ENCODE measurements at places on chromosomes 4 and X.

- no peak for DNase-seq
These were observed 3.1 kb upstream of the TCEANC start for GRCh38 chrX:13649838-13650237.

DNA sequence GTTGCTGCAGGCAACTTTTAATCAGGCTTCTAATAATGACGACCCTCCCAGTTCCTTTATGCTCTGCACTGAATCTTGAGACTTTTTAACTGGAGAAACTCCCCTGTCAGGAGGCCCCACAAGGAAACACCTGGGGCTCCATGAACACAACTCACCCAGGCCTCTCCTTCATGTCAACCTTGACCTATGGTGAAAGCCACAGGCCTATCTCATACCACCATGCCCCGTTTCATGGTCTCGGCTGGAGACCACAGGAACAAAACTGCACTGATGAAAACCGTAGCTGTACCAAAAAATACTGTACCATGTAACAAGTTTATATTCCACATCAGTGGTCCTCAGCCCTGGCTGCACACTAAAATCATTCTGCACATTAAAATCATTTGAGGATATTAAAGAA is 57.0 kb downstream of the ZNF827 start:
- no peak for DNase-seq

- DNase-seq: no peak
These were observed 89.7 kb downstream of the AMELX start for GRCh38 chrX:11382930-11383329.

- DNase-seq: no peak
These were observed 7.9 kb downstream of the FRMD7 start for GRCh38 chrX:132119821-132120515.

DNA sequence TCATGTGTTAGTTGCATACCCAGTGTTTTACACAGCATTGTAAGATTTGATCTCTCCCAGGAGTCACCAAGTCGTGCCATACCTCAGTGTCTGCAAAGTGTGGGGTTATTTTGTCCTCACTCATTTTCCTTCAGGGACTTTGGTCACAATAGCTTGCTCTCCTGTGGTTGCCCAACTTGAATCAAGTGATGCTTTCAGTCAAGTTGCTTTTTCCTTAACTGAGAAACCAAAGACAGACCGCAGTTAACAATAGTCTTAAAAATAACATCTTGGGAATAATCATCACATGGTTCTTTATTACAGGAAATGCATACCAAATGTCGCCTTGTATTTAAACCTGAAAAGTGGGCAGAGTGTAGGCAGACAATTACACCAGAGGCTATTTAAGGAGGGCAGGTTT is 44.5 kb upstream of the NDP start:
- DNase-seq: no peak

- no peak for DNase-seq
These were observed 10.0 kb downstream of the CNKSR2 start for GRCh38 chrX:21384178-21384577.

DNA sequence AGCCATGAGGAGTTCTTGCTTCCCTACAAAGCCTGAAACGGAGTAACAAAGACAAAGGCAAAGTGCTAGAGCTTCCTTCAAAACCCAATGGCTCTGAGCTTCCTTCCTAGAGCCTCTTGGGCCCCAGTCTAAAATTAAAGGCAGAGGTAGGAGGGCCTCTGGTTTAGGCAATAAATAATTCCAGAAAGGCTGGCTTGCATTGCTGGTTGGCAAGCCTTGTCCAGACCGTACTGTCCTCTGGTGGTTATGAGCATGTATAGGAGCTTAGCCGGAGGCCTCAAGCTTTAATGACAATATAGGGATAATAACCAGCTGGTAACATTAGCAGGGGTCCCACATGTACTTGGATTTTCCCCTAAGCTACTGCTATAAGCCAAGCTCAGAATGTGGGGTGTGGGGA is 237.3 kb downstream of the AR start:
- DNase-seq: no peak

DNA sequence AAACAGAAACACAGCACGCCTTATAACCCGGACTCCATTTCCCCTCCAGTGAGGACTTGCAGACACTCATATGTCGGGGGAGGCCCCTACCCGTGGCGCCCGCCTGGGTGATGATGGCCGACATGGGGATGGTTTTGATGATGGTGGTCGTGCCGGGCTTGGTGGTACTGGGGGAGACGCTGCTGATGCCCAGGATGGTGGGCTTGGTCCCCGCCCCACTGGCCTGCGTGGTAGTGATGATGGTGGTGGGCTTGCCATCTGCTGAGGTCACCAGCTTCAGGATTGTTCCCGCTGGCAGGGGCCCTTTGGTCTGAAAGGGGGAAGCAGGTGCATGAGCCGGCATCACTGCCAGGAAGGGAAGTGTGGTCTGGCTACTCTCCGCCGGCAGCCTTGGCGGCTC is 12.8 kb upstream of the RENBP start:
- no peak for DNase-seq

- DNase-seq: no peak
These were observed 34.2 kb upstream of the CSN1S1 start for GRCh38 chr4:69896530-69897116.

GRCh38 chr4:27414887-27415731 is 554.5 kb downstream of the STIM2 start:
- DNase-seq: no peak

DNA sequence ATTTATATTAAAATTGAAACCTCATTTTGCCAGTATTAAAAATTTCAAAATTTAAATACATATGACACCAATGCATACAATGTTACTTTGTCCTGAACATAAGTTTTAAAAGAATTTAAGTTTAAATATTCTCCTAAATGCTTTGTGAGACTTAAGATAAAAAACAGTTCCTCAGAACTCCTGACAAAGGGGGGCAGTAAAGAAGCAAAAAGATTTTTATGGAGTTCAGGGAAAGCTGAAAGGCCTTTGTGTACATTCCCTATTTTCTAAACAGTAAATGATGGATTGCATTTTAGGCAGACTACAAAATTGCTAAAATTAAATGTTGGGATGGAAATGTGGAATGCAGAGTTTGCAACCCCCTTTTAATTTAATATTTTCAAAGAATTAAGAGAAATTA is 81.7 kb downstream of the SNCA start:
- no peak for DNase-seq

DNA sequence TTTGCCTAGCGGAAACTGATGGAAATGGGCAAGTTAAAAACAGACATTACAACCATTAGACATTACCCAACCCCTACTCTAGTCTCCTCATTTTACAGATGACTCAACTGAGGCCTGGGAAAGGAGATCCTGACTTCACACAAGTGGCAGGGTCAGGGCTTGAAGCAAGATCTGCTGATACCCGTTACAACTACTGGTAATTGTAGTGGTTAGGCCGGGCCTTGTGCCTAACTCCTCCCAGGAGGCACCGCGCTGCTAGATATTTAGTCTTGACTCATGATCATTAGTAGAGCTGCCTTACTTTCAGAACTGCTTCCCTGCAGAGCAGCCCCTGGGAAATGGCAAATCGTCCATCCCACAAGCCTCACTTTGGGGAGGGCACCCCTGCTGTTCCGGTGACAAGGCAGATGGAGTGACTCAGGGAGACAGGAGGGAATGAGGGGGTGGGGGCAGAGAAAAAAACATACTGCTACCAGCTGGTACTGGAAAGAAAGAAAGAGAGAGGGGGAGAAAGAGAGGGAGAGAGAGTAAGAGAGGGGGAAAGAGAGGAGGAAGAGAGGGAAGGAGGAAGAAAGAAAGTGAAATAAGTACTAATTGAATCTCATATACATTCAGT is 12.2 kb downstream of the ARHGEF6 start:
- DNase-seq: no peak

DNA sequence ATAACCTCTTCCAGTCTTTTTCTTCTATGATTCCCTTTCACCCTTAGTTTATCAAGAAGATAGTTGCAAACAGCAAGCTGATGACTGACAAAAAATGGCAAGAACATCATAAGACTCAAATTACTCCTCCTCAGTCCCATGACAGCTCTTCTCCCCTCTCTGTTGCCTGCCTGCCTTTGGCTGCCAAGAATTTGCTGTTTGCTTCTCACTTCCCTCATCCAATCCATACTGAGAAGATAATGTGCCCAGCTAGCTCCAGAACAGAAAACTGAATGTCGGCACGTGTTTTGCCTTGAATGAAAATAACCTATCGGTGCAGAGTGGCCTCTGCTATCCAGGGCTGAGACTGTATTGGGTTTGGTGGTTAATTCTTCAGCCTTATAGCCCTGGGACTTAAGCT is 192.1 kb downstream of the PPARGC1A start:
- no peak for DNase-seq

DNA sequence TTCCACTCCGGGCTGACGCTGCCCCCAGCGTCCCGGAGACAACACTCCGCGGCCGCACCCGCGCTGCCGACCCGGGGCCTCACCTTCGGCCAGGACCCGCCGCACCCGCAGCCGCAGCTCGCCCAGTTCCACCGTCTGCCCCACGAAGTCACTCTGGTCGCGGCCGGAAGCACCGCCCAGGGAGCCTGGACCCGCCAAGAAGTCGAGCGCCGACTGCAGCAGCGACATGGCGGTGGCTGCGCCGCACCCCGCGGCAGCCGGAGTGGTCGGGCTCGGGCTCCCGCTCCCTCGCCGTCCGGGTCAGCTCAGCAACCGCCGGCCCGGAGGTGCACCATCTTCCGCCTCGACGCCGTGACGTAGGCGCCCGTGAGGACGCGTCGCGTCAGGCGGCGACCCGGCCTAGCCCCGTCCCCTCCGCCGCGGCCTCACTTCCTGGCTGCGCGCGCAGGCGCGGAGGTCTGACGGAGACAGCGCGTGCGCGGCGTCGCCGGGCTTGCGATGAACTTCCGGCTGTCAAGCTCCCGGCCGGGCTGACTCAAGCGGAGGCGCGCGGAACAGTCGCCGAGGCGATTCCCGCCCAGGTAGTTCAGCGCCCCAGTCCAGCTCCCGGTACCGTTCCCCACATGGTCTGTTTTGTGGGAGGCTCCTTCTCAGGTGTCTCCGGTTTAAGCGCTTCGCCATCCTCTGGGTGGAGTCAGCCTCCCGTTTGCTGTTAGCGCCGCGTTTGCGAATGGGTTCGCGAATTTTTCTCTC is at the start of the genes GAK and TMEM175:
Gene GAK (minus strand): TSS at position 357 of the 753 bp plus-strand sequence. CDS start 129 bp downstream, at position 228.
Gene TMEM175 (plus strand): TSS at position 501 of the 753 bp plus-strand sequence. CDS start 15,280 bp downstream, outside the sequence.
- peak; percentile 97 for DNase-seq

DNA sequence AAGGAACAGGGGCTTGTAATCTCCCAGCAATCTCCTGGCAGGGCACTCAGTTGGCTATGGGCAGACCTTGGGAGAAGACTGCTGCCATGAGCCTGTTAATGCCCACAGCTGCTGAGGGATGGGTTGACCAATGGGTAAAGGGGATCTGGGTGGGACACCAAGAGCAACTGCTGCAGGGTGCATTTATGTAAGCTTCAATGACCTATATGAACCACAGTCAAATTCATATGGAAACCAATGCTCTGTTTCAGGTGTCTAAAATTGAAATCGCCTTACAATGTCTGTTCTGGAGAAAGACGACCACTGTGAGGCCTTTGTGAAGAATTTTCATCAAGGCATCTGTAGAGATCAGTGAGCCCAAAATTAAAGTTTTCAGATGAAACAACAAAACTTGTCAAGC is 6.1 kb downstream of the EPGN start:
- no peak for DNase-seq

DNA sequence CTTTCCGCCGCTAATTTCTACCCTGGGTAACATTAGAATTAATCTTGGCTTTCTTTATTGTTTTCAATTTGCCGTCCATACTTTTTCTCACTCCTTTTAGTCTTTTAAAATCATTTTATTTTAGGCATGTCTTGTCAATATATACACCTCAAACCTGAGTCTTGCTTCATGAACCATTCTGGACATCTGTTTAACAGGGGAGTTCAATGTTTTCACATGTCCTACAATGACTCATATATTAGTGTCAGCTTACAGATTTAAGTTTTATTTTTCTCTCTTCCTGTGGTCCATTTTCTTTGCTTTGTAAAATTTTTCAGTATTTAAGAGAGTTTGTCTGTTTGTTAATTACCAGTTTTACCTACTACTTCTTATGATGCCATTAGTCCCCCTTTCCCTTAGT is 89.5 kb downstream of the LCORL start:
- no peak for DNase-seq

- DNase-seq: no peak
These were observed 43.8 kb downstream of the CNGA1 start for GRCh38 chr4:47972721-47973120.

All from NCI-H526 (cell line).